ENCODE measurements at places on chromosomes 3 and 15. TPM values are rescaled to one million over a fixed set of nuclear protein-coding genes. Genes with fewer than 3 reads are reported as not detected.

DNA sequence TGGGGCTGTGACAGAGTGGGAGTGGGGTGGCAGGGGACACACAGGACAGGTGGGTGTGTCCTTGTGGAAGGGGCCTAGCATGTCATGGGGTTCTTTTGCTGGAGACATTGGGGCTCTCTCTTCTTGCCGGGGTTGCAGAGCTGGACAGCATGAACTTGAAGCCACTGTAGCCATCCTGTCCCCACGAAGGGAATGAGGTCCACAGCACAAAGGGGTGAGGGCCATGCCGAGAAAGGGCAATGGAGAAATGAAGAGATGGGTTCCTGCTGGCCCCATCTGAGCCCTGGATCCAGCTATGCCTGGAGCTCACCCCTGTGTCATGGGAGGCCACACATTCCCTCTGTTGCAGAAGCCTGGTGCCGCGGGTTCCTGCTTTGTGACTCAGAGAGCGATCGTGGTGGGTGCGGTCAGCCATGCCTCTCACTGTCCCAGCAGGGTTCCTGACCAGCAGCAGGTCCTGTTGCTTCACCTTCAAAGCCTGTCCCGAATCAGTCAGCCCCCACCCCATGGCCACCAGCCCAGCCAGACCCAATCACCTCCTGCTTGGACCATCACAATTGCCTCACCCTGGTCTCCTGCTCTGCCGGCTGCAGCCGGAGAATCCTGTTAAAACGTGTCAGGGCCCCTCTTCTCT is 50.0 kb downstream of the DNAJB8 start:
- DNase-seq = peak; percentile 95

GRCh38 chr3:194439881-194440550 is 41.0 kb upstream of the GP5 start:
- no peak for DNase-seq

- peak; percentile 48 for DNase-seq
Observed at GRCh38 chr3:130276203-130276803, 69.2 kb upstream of the COL6A5 start.

GRCh38 chr15:89482139-89482538 is 14.2 kb downstream of the RHCG start:
- no peak for DNase-seq

GRCh38 chr3:243356-243725 is 46.8 kb downstream of the CHL1 start:
- DNase-seq = no peak

- DNase-seq = no peak
Observed at GRCh38 chr3:17432236-17432635, 310.2 kb downstream of the TBC1D5 start.

DNA sequence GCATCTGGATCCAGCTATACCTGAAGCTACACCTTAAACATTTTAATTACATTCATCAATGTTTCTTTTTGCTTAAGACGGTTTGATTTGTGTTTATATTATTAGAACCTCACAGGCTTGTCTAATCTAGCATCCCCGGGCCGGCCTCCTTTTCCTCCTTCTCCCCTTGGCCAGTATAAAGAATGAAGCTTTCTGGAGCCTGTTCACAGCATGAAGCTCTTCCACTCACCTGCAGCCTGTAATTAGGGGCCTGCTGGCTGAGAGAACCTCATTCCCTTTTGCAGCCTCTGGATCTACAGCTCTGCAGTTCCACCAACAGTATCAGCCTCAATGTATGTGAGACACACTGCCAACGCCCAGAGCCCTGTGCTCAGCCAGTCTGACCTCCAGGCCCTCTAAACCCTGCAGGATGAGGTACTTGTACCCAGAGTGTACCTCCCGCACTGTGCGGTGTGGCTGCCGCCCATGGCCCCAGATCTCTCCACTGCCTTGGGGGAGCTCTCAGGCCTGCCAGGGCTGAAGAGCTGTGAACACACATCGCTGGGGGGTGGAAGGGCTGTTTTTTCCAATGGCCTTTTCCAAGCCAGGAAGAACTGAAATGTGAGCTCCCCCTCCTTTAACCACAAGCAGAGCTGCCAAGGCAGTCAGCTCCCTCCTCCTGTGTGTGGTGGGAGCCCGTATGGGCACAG is 114.7 kb upstream of the ALDH1A3 start:
- peak; percentile 96 for DNase-seq

- peak; percentile 19 for DNase-seq
Observed at GRCh38 chr3:46559091-46559704, 6.9 kb downstream of the LRRC2 start.

DNA sequence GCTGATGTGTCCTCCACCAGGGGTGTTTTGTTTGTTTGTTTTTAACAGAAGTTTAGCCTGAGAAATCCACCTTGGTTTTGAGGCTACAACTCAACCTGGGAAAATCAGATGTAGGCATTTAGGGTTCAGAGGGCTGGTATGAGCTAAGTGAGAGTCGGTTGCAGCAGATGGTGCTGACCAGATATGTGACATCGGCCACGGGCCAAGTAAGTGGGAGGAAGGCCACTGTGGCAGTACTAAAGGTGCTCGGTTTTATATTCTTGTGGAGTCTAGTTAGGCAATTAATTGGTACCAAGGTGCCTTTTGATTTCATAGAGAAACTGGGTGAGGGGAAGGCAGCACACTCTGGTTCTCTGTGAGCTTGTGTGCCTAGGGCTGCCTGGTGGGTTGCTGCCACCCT is 10.5 kb downstream of the MTMR14 start:
- no peak for DNase-seq

DNA sequence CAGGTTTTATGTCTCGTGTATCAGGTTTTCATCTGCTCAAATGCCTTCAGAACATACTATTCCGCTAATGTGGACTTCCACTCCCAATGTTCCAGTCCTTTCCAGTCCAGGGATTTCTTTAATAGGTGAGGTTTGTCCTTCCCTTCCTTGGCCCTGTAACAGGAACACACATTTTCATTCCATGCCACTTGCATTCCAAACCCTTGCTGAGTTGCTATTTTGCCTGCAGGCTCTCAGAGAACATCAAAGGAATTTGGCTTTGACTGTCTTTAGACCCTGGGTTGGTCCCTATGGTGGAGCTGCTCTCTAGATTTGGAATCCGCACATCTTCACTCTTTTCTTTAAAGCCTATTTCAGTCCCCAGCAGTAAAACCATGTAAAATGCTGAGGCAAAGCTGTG is 12.3 kb upstream of the ALCAM start:
- peak; percentile 80 for DNase-seq

The TAGLN3 gene
- 0.39 TPM for total RNA-seq

The LRRN1 gene
- not detected for total RNA-seq

The GOLGA8N gene
- total RNA-seq = 0.49 TPM

The ACTC1 gene
- total RNA-seq = not detected

The NSUN3 gene
- total RNA-seq = 12.3 TPM

The IP6K1 gene
- 32.5 TPM for total RNA-seq

The BNC1 gene
- total RNA-seq = 8.8 TPM

The GUCA1C gene
- total RNA-seq = not detected

The RLBP1 gene
- not detected for total RNA-seq

The PEAK1 gene
- 13.5 TPM for total RNA-seq

The MB21D2 gene
- 8.8 TPM for total RNA-seq

The SYNM gene
- 7.3 TPM for total RNA-seq

The STAC gene
- total RNA-seq = 3.7 TPM
